Endothelial cell (in vitro differentiated cells): ENCODE measurements at places on chromosomes 7 and 10.

- no peak overlapping the region for H3K4me3 ChIP-seq
- peaks cover 4% of the 10 kb centered on the region for H3K27me3 ChIP-seq
- no peaks in the 10 kb centered on the region for H3K36me3 ChIP-seq
- peaks cover 11% of the 10 kb centered on the region for H3K4me1 ChIP-seq
- H3K27ac ChIP-seq, result no peak overlapping the region
Measured at GRCh38 chr7:37915438-37915837, 1.2 kb downstream of the SFRP4 start.

DNA sequence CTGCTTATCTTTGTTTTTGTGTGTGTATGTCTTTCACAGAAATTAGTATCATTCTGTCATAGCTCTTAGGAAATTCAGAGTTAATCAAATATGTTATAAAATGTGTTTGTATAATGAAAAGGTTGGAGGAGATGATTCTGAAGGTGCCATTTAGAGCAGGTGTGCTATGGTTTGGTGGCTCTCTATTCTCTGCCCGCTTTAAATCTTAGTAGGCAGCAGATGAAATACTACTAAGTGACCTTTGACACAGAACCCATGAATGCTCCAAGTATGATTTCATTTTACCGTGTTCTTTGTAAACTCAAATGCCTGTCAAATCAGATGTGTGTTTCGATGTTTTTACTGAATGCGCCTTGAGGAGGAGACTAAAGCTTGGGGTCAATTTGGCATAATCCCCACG, 24.5 kb downstream of the ZEB1 start:
- no peak overlapping the region for H3K4me3 ChIP-seq
- DNase-seq, result no peak
- peaks cover 4% of the 10 kb centered on the region for H3K4me1 ChIP-seq
- H3K27me3 ChIP-seq, result no peaks in the 10 kb centered on the region
- H3K27ac ChIP-seq, result no peak overlapping the region
- no peaks in the 10 kb centered on the region for H3K36me3 ChIP-seq

- H3K4me1 ChIP-seq, result peaks cover 6% of the 10 kb centered on the region
- no peak overlapping the region for H3K27ac ChIP-seq
Measured at GRCh38 chr7:152884321-152884720, 124.8 kb downstream of the ACTR3B start.

DNA sequence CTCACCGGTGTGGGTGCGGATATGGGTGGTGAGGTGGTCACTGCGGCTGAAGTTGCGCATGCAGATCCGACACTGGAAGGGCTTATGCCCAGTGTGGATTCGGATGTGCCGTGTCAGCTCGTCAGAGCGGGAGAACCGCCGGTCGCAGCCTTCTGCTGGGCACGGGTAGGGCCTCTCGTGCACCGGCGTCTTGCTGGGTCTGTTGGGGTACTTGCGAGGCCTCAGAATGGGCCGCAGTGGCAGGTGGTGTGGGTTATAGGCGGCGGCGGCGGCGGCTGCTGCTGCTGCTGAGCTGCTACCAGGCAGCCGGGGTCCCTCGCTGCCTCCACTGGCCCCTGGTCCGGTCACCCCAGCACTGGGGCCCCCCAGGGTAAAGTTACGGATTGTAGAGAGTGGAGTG, 2.7 kb downstream of the EGR2 start:
- H3K36me3 ChIP-seq, result peaks cover 7% of the 10 kb centered on the region
- peaks cover 43% of the 10 kb centered on the region for H3K27me3 ChIP-seq
- no peak overlapping the region for H3K4me3 ChIP-seq
- peaks cover 20% of the 10 kb centered on the region for H3K4me1 ChIP-seq
- no peak overlapping the region for H3K27ac ChIP-seq

DNA sequence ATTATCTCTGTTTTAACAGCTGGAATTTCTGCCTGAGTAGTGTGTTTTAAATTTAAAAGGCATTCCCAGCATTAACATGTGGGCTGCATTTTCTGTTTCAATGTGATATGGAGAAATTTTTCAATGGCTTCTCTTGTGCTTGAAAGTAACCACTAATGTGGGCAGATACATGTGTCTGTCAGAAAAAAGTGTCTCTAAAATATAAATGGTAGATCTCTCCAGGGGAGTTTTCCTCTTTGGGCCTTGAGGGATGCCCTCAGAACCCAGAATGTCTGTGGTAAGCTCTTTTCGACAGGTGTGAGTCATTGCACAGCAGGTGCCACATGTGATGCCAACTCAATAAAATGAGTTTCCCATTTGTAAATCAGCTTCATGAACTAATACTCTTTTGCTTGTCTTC, 221.1 kb downstream of the SEMA3E start:
- no peak overlapping the region for H3K27ac ChIP-seq
- no peak for DNase-seq
- H3K4me1 ChIP-seq, result no peaks in the 10 kb centered on the region
- no peak overlapping the region for H3K4me3 ChIP-seq
- no peaks in the 10 kb centered on the region for H3K27me3 ChIP-seq
- no peaks in the 10 kb centered on the region for H3K36me3 ChIP-seq

GRCh38 chr10:35398908-35399307, 62.6 kb downstream of the CCNY start:
- peak overlapping the region; percentile 7 for H3K27ac ChIP-seq
- H3K36me3 ChIP-seq, result peaks cover 5% of the 10 kb centered on the region
- H3K27me3 ChIP-seq, result peaks cover 4% of the 10 kb centered on the region
- no peak overlapping the region for H3K4me3 ChIP-seq
- peaks cover 59% of the 10 kb centered on the region for H3K4me1 ChIP-seq
- DNase-seq, result no peak

DNA sequence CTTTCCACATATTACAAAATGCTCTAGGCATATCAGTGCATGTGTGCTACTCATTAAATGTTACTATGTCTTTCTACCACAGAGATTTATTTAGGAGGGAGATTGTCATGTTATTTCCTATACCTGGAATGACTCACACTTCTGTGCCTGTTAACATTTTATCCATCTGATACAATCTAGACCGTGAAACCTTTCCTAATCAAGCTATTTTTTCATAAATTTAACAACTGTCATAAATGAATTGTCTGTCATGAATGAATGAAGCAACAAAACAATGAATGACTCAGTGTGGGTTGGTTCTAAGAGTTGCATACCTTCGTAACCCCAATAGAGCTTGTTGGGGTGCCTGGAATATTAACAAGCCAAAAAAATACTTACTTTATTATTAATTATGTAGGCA, 554.3 kb downstream of the GRM8 start:
- H3K27ac ChIP-seq, result no peak overlapping the region
- DNase-seq, result no peak
- no peaks in the 10 kb centered on the region for H3K27me3 ChIP-seq
- H3K4me1 ChIP-seq, result no peaks in the 10 kb centered on the region
- no peak overlapping the region for H3K4me3 ChIP-seq

- H3K27ac ChIP-seq, result no peak overlapping the region
- H3K4me3 ChIP-seq, result no peak overlapping the region
- no peak for DNase-seq
- H3K4me1 ChIP-seq, result peaks cover 12% of the 10 kb centered on the region
- no peaks in the 10 kb centered on the region for H3K27me3 ChIP-seq
Measured at GRCh38 chr10:83603708-83604107, 535.6 kb upstream of the GHITM start.

DNA sequence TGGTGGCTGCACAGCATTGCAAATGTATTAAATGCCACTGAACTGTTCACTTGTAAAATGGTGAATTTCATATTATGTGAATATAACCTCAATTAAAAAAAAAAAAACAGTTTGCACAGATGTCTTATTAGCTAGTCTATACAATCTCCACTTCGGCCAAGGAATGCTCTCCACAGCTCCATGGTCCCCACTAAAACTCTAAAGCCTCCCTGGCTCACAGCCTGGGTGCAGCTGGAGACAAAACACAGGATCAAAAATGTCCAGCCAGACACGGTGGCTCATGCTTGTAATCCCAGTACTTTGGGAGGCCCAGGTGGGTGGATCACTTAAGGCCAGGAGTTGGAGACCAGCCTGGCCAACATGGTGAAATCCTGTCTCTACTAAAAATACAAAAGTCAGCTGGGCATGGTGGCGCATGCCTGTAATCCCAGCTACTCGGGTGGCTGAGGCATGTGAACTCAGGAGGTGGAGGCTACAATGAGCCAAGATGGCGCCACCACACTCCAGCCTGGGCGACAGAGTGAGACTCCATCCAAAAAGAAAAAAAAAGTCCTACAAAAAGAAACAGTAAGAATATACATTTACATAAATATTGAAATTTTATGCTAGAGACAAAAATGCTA, 66.0 kb downstream of the SRPK2 start:
- no peak overlapping the region for H3K4me3 ChIP-seq
- no peak for DNase-seq
- H3K4me1 ChIP-seq, result no peaks in the 10 kb centered on the region
- H3K36me3 ChIP-seq, result no peaks in the 10 kb centered on the region

- H3K27me3 ChIP-seq, result no peaks in the 10 kb centered on the region
- no peaks in the 10 kb centered on the region for H3K4me1 ChIP-seq
Measured at GRCh38 chr7:141452911-141453310, 98.3 kb upstream of the AGK start.

GRCh38 chr7:7964250-7964649, 4.3 kb upstream of the GLCCI1 start:
- no peak for DNase-seq
- H3K27me3 ChIP-seq, result no peaks in the 10 kb centered on the region
- peaks cover 4% of the 10 kb centered on the region for H3K4me1 ChIP-seq
- H3K4me3 ChIP-seq, result no peak overlapping the region
- no peaks in the 10 kb centered on the region for H3K36me3 ChIP-seq
- H3K27ac ChIP-seq, result no peak overlapping the region

DNA sequence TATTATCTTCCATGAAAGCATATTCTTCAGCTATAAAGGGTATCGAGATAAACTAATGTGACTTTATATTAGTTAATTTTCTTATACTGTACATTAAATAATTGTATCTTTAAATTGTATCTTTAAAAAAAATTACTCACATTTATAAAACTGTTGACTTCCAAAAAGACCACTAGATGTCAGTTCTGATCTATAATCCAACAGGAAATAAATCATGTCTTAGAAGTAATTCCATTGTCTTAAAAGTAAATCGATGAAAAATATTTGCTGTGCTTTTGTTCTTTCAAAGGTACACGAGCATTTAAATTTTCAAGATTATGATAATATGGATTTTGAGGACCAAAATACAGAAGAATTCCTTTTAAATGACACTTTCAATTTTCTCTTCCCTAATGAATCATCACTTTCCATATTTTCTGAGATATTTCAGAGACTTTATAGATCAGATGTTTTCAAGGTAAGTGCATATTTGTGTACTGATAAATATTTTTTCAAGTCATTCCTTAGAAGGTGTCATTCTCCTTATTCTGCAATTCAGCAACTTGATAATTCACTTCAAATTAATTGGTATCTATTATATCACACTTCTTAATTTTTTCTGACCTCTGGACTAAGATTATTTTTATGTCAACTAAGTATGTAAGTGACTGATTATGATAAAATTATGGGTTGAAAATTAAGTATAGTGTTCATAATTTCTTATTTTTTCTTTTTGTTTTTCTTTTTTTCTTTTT, 138.5 kb downstream of the CPED1 start:
- H3K4me1 ChIP-seq, result peaks cover 14% of the 10 kb centered on the region
- no peaks in the 10 kb centered on the region for H3K27me3 ChIP-seq
- no peak overlapping the region for H3K4me3 ChIP-seq
- no peaks in the 10 kb centered on the region for H3K36me3 ChIP-seq
- no peak for DNase-seq
- H3K27ac ChIP-seq, result no peak overlapping the region

GRCh38 chr10:96642530-96642929, 55.7 kb upstream of the TM9SF3 start:
- H3K4me1 ChIP-seq, result no peaks in the 10 kb centered on the region
- H3K27ac ChIP-seq, result no peak overlapping the region
- no peak overlapping the region for H3K4me3 ChIP-seq
- no peak for DNase-seq

DNA sequence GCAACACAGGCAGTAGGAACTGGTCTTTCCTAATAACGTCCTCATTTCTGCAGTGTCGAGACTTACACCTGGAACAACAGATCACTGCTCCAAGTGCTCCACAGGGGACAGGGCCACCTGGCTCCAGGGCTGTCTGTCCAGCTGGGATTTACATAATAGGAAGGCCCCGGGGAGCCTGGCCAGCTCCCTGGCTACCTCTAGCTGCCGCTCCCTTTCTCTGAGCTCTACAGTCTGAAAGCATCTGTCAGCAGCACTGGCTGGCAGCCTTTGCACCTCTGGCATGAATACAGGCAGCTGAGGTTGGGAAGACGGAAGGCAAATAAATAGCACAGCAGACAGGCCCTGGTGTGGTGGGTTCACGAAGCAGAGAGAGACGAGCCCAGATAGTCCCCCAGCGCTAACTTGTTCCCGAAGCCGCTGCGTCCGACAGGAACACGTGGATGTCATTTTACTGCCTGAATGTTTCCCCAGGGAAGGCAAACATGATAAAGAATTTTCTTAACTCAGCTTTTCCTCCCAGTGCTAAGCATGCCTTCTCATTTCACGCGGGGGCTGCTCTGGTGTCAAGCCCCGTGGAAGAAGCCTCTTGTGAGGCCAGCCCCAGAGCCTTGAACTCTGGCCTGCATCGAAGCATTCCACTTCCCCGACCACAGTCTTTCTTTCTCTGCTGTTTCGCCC, 105.4 kb downstream of the ITIH5 start:
- H3K27me3 ChIP-seq, result peaks cover 7% of the 10 kb centered on the region
- no peak for DNase-seq
- H3K4me3 ChIP-seq, result no peak overlapping the region
- peaks cover 20% of the 10 kb centered on the region for H3K4me1 ChIP-seq
- H3K36me3 ChIP-seq, result no peaks in the 10 kb centered on the region
- H3K27ac ChIP-seq, result no peak overlapping the region

GRCh38 chr7:30348083-30348560, 63.7 kb downstream of the ZNRF2 start:
- H3K4me1 ChIP-seq, result no peaks in the 10 kb centered on the region
- no peaks in the 10 kb centered on the region for H3K36me3 ChIP-seq
- no peaks in the 10 kb centered on the region for H3K27me3 ChIP-seq
- no peak overlapping the region for H3K27ac ChIP-seq

GRCh38 chr7:34143402-34143801, 238.1 kb downstream of the BMPER start:
- no peaks in the 10 kb centered on the region for H3K36me3 ChIP-seq
- H3K4me3 ChIP-seq, result no peak overlapping the region
- no peak for DNase-seq

DNA sequence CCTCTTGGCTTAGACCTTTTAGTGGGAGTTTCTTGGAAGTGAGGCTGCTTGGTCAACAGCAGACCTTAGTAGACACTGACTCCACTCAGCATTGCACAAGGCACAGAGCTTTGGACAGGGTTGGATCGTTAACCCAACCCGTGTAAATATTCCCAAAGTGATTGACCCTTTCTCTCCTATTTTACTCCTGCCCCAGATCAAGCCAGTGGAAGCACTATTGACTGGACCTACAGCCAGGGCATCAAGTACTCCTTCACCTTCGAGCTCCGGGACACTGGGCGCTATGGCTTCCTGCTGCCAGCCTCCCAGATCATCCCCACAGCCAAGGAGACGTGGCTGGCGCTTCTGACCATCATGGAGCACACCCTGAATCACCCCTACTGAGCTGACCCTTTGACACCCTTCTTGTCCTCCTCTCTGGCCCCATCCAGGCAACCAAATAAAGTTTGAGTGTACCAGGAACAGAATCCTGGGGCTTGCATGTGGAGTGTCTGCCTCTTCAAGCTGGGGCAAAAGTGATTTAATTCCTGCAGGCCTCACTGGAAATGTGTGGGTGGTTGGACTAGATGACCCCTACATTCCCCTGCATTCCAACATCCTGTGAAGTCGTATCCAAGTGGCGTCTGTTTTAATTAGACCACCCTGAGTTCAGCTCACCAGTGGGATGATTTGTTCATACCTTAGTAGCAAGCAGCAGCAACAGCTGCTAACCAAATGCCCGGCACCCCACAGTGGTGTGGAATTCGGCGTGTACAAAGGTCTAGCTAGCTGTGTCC, 7.5 kb downstream of the CPA1 start:
- peaks cover 3% of the 10 kb centered on the region for H3K36me3 ChIP-seq
- no peak overlapping the region for H3K4me3 ChIP-seq
- H3K27ac ChIP-seq, result no peak overlapping the region
- H3K4me1 ChIP-seq, result peaks cover 9% of the 10 kb centered on the region
- H3K27me3 ChIP-seq, result peaks cover 2% of the 10 kb centered on the region
- no peak for DNase-seq
